Endothelial cell (in vitro differentiated cells): ENCODE measurements at places on chromosomes 12 and 14. TPM values are rescaled to one million over a fixed set of nuclear protein-coding genes. Genes with fewer than 3 reads are reported as not detected.

DNA sequence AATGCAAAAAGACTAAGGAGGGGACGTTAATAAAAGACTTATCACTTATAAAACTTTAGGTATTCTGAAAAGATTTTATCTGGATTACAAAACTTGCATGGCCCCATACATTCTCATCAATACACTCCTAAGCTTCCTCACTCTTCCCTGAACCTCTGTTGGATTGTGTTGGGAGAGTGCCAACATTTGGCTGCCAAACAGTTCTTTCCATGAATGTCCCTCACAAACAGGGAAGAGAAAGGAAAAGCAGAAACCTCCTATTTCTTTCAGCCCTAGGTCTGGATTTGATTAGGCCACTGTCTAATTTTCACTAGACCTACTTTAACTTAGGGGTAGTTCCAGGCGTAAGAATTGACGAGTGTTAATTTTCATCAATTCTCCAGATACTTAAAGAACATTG lies 11.7 kb downstream of the PTHLH start:
- no peak overlapping the region for H3K27ac ChIP-seq
- no peaks in the 10 kb centered on the region for H3K27me3 ChIP-seq

B4GALNT1 gene
- total RNA-seq = 1.3 TPM

GRCh38 chr12:31011746-31012566 lies 61.7 kb upstream of the DDX11 start:
- DNase-seq = no peak
- H3K27me3 ChIP-seq = peaks cover 12% of the 10 kb centered on the region
- H3K4me1 ChIP-seq = peaks cover 8% of the 10 kb centered on the region
- no peak overlapping the region for H3K4me3 ChIP-seq
- no peak overlapping the region for H3K27ac ChIP-seq

DNA sequence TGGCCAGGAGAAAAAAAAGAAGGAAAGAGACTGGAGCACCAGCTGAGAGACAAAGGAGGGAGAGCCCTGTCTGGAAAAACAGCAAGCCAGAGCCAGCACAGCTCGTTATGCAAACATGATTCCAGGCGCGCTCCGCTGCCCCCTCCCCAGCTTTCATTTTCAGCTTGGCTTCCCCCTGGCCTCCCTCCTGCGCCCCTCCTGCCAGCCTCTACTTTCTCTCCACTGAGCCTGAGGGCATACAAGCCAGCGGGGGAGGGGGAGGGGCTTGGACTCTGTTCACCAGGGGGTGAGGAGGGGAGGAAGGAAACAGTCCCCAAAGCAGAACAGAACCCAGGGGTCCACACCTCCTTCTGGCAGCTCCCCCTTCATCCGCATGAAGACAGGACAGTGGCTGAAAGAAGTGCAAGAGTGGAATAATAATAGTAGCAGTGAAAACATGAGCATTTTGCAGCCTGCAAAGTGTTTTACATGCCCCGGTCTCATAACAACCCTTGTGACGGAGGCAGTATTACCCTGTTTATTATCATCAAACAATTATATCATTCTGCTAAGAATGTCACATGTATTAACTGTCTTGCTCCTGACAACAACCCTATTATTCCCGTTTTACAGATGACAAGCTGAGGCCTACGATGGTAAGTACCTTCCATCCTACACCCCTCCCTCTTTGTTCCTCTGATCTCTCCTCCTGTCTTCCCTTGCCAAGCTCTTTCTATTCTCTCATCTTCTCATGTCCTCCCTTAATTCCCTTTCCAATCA lies 24.2 kb downstream of the SMUG1 start:
- no peak overlapping the region for H3K27ac ChIP-seq
- H3K36me3 ChIP-seq = no peaks in the 10 kb centered on the region
- H3K4me3 ChIP-seq = no peak overlapping the region
- DNase-seq = no peak
- peaks cover 17% of the 10 kb centered on the region for H3K4me1 ChIP-seq
- peaks cover 10% of the 10 kb centered on the region for H3K27me3 ChIP-seq

GRCh38 chr14:23899788-23900187 lies 53.8 kb upstream of the DHRS4 start:
- H3K27me3 ChIP-seq = peaks cover 2% of the 10 kb centered on the region
- DNase-seq = no peak
- H3K36me3 ChIP-seq = no peaks in the 10 kb centered on the region
- H3K4me3 ChIP-seq = no peak overlapping the region
